Spinal cord (tissue), 10 donors: ENCODE measurements at places on chromosomes 11 and 22.

- no peak for DNase-seq
- H3K27me3 ChIP-seq, result peaks cover 2% of the 10 kb centered on the region
- H3K4me3 ChIP-seq, result no peak overlapping the region
- H3K4me1 ChIP-seq, result peaks cover 35% of the 10 kb centered on the region
- no peak overlapping the region for H3K27ac ChIP-seq
- no peaks in the 10 kb centered on the region for H3K36me3 ChIP-seq
Observed at GRCh38 chr11:45085646-45086501, 60.6 kb upstream of the PRDM11 start.

DNA sequence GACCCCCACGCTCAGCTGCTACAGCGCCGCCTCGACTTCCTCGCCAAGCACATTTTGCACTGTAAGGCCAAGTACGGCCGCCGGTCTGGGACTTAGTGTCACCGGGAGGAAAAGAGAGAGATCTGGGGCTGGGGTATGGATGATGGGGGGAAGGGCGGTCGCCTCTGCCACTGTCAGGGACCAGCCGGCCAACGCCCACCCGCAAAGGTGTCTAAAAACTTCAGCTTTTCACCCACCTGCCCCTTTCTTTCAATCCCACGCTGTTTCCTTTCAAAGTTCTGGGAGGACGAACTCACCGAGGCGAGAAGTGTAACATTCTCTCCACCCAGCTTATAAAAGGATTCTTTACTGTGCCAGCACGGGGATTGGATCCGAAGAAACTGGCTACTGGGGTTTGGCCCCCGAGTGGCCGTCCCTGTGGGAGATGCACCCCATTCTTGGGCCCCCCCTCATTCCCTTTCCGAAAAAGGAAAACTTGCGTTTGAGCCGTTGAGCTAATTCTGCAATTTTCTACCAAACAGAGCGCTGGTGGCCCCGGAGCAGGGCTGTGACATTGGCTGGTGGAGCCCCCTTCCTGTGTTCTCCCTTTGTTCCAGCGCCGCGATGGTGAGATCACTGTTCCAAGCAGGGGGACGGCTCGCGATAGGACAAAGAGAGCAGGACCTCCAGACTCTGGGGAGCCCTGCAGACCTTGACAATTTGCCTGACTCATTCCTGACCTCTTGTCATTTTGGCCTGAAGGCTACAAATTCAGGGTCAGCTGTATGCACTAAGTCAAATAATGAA is 1.8 kb downstream of the FJX1 start:
- peak; percentile 93 for DNase-seq
- peaks cover 15% of the 10 kb centered on the region for H3K4me1 ChIP-seq
- no peaks in the 10 kb centered on the region for H3K27me3 ChIP-seq

- no peak for DNase-seq
- no peaks in the 10 kb centered on the region for H3K27me3 ChIP-seq
- H3K4me3 ChIP-seq, result no peak overlapping the region
- H3K36me3 ChIP-seq, result no peaks in the 10 kb centered on the region
Observed at GRCh38 chr11:1197431-1197885, 25.4 kb upstream of the MUC5B start.

DNA sequence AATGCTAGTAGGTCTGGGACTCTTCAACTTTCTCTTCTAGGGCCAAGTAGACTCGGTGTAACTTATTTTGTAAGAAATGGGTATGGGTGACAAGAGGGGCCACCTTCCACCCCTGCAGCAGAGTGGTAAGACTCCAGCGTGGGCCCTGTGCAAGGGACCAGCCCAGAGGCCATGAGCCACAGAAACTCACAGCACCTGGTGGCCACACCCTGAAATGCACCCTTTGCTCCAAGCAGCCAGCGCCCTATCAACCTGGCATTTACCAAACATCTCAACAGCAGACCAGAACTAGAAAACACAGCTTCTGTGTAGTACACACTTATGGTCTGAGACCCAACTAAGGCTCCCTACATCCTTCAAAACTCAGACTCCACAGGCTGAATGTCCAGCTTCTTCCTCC is 5.7 kb downstream of the CDCA5 start:
- DNase-seq, result no peak
- no peak overlapping the region for H3K27ac ChIP-seq
- peaks cover 14% of the 10 kb centered on the region for H3K36me3 ChIP-seq
- no peaks in the 10 kb centered on the region for H3K27me3 ChIP-seq
- H3K4me1 ChIP-seq, result peaks cover 6% of the 10 kb centered on the region

DNA sequence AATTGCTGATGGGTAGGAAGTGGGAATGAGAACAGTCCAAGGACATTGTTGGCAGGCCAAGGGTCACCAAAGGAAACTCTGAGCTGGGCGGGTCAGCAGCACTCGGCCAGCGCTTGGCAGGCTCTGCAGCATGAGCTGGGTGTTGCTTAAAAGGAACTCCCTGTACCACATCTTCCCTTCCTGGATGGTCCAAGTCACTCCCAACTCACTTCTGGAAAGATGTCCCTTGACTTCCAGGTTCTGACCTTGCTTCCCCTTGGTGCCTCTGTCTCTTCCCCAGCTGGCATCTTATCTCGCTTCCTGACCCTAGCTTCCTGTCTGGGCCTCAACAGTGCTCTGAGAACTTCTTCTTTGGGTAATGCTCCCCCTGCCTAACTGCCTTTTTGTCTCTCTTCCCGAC is 24.8 kb upstream of the SWAP70 start:
- no peaks in the 10 kb centered on the region for H3K4me1 ChIP-seq
- no peak overlapping the region for H3K27ac ChIP-seq
- no peak overlapping the region for H3K4me3 ChIP-seq
- no peaks in the 10 kb centered on the region for H3K27me3 ChIP-seq
- no peaks in the 10 kb centered on the region for H3K36me3 ChIP-seq

GRCh38 chr11:67310246-67311050 is 7.1 kb downstream of the SSH3 start:
- DNase-seq, result no peak
- no peak overlapping the region for H3K4me3 ChIP-seq
- H3K27ac ChIP-seq, result no peak overlapping the region
- H3K4me1 ChIP-seq, result no peaks in the 10 kb centered on the region
- peaks cover 57% of the 10 kb centered on the region for H3K36me3 ChIP-seq
- no peaks in the 10 kb centered on the region for H3K27me3 ChIP-seq

DNA sequence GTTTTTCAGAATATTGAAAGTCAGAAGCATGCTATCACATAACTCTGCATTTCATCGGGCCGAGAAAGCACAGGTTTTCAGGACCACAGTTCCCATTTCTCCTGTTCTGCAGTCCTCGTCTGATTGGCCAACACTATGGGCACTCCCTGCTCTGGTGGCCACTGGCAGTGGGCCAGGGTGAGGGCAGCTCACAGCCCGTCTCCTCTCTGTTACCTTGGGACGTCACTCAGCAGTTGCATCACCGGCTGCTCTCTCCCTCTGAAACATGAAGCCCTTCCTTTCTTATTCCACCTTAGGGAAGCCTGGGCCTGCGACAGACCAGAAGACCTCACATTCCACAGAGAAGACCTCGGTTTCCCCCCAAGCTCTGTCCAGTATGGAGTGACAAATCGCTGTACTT is 11.4 kb upstream of the MICAL3 start:
- H3K4me1 ChIP-seq, result no peaks in the 10 kb centered on the region
- H3K36me3 ChIP-seq, result no peaks in the 10 kb centered on the region
- DNase-seq, result no peak
- no peak overlapping the region for H3K27ac ChIP-seq
- H3K27me3 ChIP-seq, result no peaks in the 10 kb centered on the region

DNA sequence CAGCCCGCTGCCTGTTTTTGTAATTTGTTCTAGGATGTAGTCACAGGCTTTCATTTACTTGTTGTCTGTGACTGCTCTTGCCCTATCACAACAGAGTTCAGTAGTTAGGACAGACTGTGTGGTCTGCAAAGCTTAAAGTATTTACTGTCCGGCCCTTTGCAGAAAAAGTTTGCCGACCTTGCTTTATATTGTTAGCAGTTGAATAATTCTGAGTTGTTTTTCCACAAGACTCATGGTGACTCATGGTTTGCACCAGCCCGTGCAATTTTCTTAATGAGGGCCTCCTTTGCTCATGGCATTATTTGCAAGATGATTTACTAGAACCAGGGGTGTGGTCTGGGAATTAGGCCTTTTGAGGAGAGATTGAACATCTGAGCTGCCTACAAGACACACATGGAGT is 110.6 kb downstream of the SCN3B start:
- no peaks in the 10 kb centered on the region for H3K36me3 ChIP-seq
- H3K4me3 ChIP-seq, result no peak overlapping the region
- no peaks in the 10 kb centered on the region for H3K27me3 ChIP-seq
- no peak for DNase-seq
- H3K27ac ChIP-seq, result no peak overlapping the region

- no peak overlapping the region for H3K27ac ChIP-seq
- DNase-seq, result no peak
- H3K27me3 ChIP-seq, result no peaks in the 10 kb centered on the region
- no peaks in the 10 kb centered on the region for H3K36me3 ChIP-seq
- H3K4me1 ChIP-seq, result peaks cover 25% of the 10 kb centered on the region
Observed at GRCh38 chr11:60972182-60973030, 926 bp downstream of the CD6 start.

- DNase-seq, result no peak
- peak overlapping the region; percentile 96 for H3K4me3 ChIP-seq
- no peaks in the 10 kb centered on the region for H3K27me3 ChIP-seq
- peak overlapping the region; percentile 97 for H3K27ac ChIP-seq
- H3K36me3 ChIP-seq, result peaks cover 19% of the 10 kb centered on the region
- peaks cover 39% of the 10 kb centered on the region for H3K4me1 ChIP-seq
Observed at GRCh38 chr11:62879235-62879978, 1.3 kb upstream of the SLC3A2 start.

DNA sequence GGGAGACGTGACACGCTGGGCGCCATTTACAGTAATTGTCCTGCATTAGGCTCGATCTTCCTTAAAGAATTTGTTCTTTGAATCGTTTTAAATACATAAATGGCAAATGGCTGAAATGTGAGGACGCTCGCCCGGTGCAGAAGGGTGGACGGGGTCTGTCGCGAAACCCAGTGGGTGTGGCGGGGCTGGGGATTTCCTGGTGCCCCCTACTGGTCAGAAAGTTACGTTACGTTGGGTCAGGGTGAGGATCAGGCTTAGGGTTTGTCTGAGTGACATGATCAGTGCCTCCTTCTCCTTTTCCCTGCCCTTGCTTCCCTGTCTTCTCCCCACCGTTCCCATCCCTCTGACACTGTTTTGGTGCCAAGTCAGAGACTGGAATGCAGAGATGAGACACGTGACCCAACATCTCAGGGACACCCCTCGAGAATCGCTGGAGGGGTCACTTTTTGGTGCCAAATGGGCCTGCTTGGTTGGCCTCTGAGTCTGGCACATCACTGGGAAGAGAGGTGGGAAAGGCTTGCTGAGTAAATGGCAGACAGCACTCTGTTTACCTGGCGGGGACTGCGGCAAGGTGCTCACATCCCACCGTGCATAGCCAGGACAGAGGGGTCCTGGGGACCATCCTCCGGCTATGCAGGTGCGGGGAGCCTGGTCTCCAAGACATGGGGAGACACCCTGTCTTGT is 1107.6 kb downstream of the BRD1 start:
- H3K4me1 ChIP-seq, result peaks cover 26% of the 10 kb centered on the region
- H3K4me3 ChIP-seq, result no peak overlapping the region
- H3K27ac ChIP-seq, result no peak overlapping the region
- peaks cover 33% of the 10 kb centered on the region for H3K36me3 ChIP-seq
